Stimulated activated CD8-positive, alpha-beta memory T cell treated with anti-CD3 and anti-CD28 coated beads, Interleukin-7, amount 100 ng/mL, for 4 hours (primary cell): ENCODE measurements at places on chromosomes 5 and 9.

GRCh38 chr9:129077236-129077635 lies 3.7 kb upstream of the DOLPP1 start:
- no peak for DNase-seq

GRCh38 chr5:158563760-158564390 lies 535.8 kb downstream of the EBF1 start:
- DNase-seq, result no peak

DNA sequence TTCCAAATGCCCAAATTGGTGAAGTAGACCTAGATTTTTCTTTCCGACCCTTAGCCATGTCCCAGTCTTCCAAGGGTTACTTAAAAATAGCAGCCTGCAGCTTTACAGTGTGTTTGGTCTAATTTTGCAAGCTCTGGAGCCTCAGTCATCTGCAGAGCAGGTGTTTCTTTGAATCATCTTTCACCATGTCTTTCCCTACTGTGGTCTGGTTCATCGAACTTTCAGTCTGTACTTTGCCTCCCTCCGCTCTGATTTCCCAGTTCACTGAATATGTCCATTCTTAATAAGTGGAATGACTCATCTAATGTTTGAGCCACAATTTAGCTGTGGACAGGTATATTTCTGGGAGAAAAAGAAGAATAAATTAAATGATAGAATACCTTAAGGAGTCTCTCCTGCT lies 1060.7 kb downstream of the EFNA5 start:
- no peak for DNase-seq

DNA sequence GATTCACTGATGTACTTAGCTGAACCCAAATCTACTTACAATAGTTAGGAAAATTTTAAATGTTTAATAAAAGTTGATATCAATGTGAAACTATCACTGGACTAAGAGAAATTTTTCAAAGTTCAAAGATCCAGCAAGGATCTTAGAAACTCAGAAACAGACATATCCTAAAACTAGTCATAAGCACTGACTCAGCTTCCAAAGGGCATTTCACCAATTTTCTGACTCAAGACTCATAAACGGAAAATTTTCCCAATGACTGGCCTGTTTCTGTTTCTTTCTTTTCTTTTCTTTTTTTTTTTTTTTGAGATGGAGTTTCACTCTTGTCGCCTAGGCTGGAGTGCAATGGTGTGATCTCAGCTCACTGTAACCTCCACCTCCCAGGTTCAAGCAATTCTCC lies 66.6 kb downstream of the CDC14B start:
- no peak for DNase-seq

- no peak for DNase-seq
Observed at GRCh38 chr5:11038772-11039171, 277.7 kb upstream of the DAP start.

GRCh38 chr5:52378237-52378636 lies 409.5 kb upstream of the ITGA1 start:
- DNase-seq, result no peak

DNA sequence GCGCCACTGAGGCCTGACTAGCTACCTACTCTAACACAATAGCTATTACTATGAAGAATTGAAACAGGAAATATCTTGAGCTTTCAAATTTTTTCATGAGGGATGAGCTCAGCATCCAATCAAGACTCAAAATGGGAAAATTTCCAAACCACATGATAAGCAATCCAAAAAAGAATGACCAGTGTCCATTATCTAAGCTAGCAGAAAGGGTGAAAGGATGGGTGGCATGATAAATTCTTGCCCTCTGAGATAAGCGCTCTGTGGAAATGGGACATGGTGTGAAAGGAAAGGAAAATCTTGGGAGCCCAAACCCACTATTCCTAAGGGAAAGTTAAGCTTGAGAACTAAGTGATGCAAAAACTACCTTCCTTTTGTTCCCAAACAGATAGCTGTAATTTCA lies 170.2 kb upstream of the NREP start:
- DNase-seq, result no peak

GRCh38 chr5:112703866-112704820 lies 33.5 kb upstream of the APC start:
- DNase-seq, result no peak

DNA sequence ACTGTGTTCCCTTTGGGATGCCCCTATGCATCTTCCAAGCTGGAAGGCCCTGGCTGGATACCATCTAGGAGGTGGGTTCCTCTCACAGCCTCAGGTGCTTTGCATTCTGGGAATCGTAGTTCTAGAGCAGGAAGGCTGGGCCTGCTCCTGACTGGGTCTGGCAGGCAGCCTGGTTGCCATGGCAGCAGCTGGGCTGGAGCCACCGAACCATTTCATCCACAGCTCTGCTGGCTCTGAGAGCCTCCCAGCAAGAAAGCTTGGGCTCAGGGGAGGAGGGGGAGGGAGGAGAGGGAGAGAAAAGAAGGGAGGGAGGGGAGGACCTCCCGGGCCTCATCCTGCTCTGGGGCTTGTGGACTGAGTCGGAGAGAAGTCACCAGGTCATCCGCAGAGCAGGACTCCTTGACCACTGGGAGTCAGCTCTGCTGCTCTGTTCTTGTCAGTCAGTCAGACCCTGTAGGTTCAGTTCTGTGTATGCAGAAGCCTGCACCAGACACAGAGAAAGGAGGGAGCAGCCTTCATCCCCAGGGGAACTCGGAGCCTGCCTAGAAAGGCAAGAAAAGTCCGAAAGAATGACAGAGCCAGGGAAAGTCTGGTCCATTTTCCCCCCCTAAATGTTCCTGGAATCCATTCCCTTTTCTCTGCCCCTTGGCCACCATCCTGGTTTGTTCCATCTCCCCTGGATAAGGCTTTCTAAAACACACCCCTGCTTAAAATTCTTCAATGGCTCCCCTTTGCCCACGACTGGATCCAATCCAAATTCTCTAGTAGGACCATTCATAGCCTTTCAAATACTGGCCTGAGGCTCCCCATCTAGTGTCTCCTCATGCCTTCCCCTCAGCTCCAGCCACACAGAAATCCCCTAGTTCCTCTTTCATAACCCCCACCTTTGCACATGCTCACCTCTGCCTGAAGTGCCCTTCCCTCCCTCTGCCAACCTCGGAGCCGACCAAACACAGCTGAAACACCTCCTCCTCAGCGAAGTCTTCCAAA lies 65.4 kb upstream of the ARAP3 start:
- DNase-seq, result no peak

DNA sequence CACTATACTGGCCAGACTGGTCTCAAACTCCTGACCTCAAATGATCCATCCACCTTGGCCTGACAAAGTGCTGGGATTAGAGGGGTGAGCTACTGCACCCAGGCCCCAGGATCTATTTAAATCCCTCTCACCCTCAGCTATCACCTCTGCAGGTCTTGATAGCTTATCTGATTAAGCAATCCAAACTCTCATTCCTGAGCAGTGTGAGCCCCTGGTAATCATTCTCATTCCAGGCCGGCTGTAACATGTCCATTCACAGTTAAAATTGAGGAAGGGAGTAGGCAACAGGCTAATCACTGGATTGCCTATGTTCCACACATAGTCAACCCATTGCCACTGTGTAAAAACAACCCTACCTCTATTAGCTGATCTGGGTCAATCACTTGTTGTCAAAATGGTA lies 111.1 kb downstream of the AGTPBP1 start:
- no peak for DNase-seq

DNA sequence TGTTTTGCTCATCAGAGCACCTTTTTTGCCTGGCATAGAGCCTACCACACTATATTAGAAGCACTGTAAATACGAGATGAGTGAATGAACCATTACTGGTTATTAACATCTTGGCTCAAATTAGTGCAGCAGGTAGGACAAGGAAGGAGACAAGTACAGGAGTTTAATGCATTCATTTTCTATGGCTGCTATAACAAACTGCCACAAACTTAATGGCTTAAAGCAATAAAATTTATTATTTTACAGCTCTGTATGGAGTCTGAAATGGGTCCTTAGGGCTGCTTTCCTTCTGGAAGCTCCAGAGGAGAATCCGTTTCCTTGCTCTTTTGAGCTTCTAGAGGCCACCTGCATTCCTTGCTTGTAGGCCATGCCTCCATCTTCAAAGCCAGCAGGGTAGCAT lies 59.1 kb downstream of the PDE6A start:
- DNase-seq, result no peak

GRCh38 chr5:103674251-103674650 lies 111.7 kb upstream of the NUDT12 start:
- no peak for DNase-seq

GRCh38 chr9:93413530-93413929 lies 38.0 kb upstream of the FAM120A start:
- no peak for DNase-seq

DNA sequence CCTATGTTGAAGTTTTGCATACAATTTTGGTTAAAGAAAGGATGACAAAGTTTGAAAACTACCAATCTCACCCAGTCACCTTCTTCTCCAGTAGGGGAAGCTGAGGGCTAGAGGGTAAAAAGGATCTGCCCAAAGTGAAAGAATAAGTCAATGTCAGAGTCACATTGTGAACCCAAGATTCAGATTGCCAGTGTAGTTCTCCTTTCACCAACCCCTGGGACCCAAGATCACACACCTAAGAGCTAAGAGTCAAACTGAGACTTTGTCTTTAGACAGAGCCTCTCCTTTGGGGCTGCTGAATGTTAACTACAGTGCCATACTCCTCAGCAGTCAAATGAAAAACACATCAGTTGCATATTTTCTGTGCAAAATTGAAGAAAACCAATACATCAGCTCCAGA lies 210.6 kb downstream of the ATP10B start:
- no peak for DNase-seq

DNA sequence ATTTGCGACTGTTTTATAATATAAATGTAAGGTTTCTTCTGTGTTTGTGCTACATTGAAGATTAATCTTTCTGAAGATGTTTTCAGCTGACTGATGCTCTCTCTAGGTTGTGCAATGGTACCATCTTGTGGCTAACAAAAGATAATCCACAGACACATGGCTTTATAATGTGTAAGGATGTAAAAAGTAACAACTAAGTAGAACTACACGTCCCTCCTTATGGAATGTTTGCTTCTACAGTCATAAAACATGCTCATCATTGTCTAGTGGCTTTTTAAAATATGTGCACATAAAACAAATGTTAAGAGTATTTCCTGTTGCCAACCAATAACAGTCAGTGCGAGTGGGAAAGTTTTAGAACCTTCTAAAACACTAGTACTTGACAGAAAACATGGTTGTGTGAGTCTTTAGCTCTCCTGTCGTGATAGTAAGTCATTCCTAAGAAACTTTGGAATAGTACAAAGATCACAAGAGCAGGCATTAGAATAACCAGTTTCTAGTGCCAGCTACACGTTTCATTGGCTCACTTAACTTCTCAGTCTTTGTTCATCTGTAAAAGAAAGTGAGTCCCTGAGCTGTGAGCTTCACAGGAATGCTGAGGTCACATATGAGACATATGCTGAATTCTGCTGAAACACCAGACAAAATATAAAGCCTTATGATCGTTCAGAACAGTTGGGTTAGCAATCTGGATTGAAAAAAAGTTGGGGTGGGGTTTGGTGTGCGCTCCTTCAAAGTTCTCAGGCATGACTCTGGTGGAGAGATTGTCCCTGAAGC lies 75.7 kb upstream of the GLIS3 start:
- DNase-seq, result no peak

DNA sequence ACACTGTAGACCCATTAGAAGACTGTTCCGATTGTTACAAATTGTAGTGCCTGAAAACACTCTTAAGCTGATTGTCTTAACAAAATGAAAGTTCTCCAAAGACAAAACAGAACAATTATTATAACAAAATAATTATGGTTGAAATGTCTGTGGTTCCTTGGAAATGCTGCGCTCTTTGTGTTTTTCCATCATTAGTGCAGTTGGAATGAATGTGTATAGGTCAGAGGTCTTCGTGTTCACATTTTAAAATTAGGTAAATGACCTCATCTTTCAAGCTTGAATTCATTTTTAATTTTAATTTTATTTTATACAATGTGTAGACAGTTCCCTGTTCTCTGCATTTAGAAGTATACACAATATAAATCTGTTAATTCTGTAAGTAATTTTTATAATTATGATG lies 56.7 kb upstream of the NXNL2 start:
- no peak for DNase-seq

GRCh38 chr9:121568343-121569265 lies 69.0 kb upstream of the GGTA1 start:
- no peak for DNase-seq

GRCh38 chr5:78405829-78406750 lies 45.7 kb downstream of the SCAMP1 start:
- DNase-seq, result no peak

DNA sequence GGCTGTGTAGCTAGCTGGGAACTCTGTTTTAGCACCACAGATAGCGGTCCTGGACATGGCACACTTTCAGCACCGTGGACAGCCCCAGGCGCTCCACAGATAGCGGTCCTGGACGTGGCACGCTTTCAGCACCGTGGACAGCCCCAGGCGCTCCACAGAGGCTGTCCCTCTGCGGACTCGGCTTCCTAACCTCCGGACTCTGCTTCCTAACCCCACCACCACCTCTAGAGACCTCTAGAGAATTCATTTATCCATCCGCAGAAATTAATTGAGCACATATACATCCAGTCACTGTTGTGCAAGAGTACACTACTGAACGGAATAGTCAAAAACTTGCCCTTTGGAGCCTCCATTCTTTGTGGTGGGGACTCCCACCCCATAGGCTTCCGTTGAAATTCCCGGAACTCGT lies 27.4 kb downstream of the UNC5A start:
- DNase-seq, result no peak

DNA sequence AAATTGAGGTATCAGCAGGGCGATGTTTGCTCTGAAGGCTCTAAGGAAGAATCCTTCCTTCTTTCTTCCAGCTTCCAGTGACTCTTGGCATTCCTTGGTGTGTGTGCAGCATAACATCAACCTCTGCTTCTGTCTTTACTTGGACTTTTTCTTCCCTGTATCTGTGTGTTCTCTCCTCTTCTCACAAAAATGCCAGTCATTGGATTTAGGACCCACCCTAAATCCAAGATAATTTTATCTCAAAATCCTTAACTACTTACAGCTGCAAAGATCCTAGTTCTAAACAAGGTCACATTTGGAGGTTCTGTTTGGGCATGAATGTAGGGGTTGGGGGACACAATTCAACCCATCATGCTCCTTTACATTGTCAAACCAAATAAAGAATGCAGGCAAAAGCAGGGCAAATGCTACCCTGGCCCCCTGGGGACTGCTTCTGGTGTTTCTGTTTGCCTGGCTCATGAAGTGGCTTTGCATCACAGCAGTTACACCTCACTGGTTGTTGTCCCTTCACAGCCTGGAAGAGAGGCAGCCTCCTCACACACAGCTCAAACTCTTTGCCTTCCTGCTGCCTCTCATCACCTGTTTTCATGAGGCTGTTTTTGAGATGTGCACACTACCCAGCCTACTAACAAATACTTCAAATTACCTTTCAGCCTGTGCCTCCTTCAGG lies 64.8 kb upstream of the PLCXD3 start:
- no peak for DNase-seq

- no peak for DNase-seq
Observed at GRCh38 chr5:42064821-42065220, 139.7 kb downstream of the FBXO4 start.

- DNase-seq, result no peak
Observed at GRCh38 chr5:163338-163620, 28.0 kb upstream of the LRRC14B start.
